Activated naive CD4-positive, alpha-beta T cell treated with anti-CD3 and anti-CD28 coated beads, Interleukin-2, amount 50 U/mL, for 72 hours (primary cell): ENCODE measurements at places on chromosomes 7 and 10.

DNA sequence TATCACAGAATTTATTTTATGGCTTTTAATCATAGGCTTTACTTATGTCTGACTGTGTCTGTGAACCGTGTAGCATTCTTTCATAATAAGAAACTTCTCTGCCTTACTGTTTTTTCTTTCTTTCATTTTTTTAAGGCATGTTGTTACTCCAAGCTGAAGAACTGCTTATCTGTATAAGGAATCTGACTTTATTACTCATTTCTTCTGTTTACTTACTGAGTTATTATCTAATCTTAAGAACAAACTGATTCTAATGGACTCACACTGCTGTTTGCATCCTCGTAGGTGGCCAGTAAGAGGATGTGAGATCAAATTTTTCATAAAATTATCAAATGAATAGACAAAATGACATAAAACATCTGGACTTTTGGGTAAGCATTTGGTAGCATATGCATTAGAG is 54.7 kb upstream of the DNAJC1 start:
- DNase-seq, result no peak

DNA sequence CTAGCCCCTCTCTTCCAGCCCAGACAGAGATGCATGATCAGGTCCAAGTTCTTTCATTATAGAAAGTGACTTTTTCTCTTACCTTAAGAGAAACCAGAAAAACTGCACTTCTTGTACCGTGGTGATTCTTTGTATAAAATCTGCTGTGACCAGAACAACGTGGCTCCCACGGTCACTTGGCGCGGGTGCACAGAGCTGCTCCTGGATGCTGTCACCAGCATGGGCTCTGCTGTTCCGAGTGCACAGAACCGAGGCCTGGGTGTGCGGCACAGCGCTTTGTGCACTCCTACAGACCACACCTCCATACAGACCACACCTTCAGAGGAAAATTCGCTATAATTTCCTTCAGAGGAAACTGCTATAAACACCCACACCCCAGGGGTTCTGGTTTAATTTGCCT is 26.0 kb downstream of the VIPR2 start:
- no peak for DNase-seq

DNA sequence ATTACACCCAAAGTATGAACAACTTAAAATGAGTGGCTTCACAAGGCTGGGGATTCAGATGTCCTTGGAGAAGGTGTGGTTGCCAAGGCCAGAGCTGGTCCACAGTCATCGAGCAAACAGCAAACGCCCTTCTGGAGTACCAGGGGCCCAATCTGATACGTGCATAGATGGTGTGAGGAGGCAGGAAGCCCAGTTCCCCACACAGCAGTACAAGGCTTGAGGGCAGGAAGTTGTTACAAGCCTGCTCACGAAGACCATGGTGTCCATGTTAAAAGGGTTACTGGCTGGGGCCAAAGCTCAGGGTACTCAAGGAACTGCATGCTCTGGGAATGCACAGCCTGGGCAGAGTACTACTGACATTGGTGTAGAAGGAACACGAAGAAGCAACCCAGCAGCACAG is 4.6 kb upstream of the ANKRD26 start:
- DNase-seq, result no peak

GRCh38 chr10:70528741-70529362 is 50.3 kb downstream of the PALD1 start:
- DNase-seq, result no peak

DNA sequence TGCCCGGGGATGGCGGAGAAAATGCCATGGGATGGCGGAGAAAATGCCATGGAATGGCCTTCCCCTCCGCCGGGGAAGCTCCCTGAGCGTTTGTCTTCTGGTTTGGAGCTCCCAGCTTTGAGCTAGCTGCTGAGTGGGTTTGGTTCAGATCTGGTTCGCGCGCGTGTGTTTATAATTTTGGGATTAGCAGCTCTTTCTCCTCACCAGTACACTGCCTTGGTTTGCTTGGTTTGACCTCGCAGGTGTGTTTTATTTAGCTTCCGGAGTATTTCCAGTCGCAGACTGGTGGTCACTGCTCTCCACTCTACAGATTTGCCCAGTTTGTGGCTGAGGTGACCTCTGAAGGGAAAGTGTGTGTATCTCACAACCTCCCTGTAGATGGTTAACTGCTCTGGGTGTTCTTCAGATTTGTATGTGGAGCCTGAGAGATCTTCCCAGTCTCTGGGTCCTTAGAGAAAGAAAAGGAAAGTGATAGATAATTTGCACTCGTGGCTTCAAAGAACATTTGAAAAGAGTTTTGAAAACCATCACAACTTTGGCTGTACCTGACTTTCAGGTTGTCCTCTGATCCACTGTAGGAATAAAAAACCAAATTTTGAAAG is 597 bp downstream of the ZNF277 start:
- DNase-seq, result no peak

- peak; percentile 28 for DNase-seq
Observed at GRCh38 chr10:43683451-43684291, 35.0 kb upstream of the ZNF32 start.

DNA sequence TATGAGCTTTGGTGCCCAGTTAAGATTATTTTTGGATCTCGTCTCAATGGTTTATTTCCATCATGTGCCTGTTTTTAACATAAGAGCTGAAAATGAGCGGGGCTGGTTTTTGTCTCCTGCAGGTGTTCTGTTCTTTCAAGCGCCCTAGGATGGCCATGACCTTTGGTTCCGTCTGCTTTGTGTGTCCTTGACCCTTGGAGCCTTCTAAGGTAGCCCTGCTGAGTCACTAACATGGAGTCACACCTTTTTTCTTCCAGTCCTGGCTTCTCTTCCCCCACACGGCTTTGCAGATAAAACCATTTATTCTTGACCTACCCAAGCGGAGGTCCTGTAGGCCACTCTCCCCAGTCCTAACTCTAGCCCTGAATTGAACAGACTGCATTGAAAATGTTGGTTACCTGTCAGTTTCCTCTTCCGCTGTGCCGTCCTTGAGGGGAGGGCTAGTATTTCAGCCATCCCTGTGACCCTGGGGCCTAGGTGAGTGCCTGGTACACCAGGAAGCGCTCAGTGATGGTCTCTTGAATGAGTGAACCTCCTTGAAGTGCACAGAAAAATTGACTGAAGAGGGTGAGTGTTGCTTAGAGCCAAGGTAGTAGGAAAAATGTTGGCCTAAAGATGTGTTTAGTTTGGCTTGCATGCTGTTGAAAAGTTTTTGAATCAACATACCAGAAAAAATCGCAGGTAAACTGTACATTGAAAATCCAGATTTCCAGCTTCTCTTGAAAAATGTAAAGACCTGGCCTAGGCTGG is 48.0 kb downstream of the CAMK1D start:
- DNase-seq, result no peak

- DNase-seq, result no peak
Observed at GRCh38 chr10:69844698-69845097, 43.0 kb downstream of the COL13A1 start.

DNA sequence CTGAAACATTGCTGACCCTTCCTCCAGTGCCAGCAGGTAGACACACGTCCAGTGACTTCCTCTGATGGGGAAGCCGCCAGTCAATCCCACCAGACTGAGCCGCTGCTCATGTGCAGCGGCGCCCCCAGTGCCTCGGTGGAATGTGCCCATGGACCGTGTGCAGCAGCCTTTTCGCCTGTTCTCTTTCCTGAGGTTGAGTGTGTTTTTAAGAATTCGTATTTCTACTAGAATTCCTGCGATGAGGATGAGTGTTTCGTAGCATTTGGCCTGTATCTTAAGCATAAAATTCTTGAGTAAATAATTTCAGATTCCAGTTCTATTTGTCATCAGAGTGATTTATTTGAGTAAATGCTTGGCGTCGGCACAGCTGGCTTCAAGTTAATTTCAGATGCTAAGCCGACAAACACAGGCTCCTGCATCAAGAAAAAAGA is 35.4 kb downstream of the BNIP3 start:
- DNase-seq, result no peak

- no peak for DNase-seq
Observed at GRCh38 chr7:6718124-6718523, 11.4 kb upstream of the ZNF12 start.

DNA sequence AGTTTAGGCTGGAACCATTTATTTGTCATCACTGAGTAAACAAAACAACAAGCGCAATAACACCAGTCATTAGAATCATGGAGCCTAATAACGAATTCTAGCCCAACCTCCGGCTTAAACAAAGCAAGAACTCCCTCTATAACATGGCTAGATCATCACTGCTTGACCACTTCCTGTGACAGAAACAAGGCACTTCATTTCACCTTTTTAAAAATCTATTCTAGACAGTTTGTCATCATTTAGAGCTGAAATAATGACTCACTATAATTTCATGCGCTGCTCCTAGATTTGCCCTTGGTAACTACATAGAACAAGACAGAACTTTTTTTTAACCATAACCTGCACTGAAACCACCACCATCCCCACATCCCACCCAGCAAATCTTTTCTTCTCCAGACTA is 81.3 kb downstream of the OSBPL3 start:
- DNase-seq, result no peak

GRCh38 chr10:69742928-69743602 is 58.6 kb upstream of the COL13A1 start:
- DNase-seq, result peak; percentile 36

DNA sequence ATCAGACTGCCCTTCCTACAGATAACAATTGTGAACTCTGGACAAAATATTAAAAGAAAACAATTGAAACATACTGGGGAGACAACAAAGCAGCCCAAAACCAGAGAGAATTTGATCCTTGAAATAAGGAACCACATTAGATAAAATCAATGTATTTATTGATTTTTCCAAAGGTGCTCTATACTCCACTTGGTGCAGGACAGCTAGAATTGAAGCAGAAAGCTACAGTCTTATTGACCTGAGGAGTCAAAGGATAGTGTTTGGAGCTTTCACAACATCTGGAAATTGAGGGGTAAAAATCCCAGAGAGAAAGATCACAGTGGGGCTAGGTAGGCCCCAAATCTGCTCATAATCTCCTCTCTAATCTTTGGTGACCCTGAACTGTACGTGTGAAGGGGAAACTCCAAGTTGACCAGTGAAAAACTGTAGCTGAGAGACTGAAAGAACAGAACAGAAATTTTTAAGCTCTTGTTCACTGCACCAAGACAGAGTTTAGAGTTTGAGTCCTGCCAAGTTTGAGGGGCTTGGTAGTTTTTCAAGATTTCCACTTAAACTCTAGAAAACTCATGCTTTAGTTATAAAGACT is 70.2 kb downstream of the SAMD9 start:
- DNase-seq, result no peak

GRCh38 chr7:151134743-151135524 is 32.6 kb downstream of the GBX1 start:
- no peak for DNase-seq

DNA sequence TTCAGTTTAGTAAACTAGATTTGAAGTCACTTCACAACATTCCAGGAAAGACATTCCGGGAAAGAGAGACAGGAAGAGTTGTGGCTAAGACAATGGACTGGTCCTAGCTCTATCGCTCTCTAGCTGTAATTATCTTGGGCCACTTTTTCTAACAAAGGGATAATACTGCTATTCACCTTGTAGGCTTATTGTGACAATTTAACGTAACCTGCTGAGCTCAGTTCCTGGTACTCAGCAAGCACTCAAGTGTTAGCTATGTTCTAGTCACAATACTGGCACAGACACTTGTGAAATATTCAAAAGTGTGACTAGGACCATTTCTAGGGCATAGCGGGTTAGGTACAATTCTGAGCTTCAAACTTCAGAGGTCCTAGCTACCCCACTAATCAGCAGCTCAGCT is 12.0 kb upstream of the NRCAM start:
- no peak for DNase-seq

DNA sequence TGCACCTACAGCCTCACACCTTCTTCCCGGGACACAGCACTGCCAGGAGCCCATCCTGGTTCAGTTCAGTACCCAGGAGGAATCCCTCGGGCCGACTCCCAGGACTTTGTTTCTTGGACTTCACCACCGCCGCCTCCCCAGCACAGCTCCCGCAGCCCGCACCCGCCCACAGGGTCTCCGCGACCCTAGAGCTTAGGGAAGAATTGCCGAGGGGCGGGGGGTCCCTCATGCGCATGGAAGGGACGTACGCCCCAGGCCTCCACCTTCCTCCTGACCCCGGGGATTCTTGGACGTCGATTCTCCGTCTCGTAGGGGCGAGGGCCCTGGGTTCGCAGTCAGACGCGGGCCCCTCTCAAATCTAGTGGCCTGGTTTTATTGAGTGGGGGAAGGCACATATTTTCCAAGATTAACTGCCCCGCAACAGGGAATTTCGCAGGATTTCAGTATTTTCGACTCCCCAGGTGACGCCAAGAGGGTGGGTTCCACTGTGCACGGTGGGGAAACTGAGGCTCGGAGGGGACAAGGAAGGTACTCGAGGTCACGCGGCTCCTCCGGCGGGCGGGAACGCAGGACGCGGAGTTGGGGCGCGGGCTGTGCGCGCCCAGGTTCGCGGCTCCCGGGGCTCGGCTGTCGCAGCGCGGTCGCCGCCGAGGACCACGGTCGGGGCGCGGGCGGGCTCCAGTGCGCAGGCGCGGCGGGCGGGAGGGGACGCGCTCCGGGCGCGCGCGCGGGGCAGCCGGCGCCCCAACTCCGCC is at the start of gene ADCY1:
TSS of gene ADCY1 (plus strand) at position 708 of the 755 bp plus-strand sequence. CDS start 176 bp downstream, outside the sequence.
- DNase-seq, result no peak

DNA sequence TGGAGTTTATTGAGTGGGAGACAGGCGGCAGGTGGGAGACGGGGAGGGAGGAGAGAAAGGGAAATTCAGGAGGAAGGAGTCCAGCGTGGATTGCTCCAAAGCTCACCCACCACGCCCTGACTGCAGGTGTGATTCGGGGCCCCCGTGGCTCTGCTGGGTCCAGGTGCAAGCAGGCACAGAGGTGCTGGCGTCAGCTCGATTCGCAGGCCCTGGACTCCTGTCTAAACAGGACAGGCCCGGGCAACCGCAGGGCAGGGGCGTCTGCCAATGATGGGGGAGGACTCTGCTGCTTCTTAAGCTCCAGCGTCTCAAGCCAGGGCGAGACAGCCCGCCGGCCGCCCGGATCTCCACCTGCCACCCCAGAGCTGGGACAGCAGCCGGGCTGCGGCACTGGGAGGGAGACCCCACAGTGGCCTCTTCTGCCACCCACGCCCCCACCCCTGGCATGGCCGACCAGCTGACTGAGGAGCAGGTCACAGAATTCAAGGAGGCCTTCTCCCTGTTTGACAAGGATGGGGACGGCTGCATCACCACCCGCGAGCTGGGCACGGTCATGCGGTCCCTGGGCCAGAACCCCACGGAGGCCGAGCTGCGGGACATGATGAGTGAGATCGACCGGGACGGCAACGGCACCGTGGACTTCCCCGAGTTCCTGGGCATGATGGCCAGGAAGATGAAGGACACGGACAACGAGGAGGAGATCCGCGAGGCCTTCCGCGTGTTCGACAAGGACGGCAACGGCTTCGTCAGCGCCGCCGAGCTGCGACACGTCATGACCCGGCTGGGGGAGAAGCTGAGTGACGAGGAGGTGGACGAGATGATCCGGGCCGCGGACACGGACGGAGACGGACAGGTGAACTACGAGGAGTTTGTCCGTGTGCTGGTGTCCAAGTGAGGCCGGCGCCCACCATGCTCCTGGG is at the start of gene CALML3:
TSS of gene CALML3 (plus strand) at position 321 of the 920 bp plus-strand sequence. CDS start at position 446, 125 bp downstream.
- peak; percentile 51 for DNase-seq

- peak; percentile 77 for DNase-seq
Observed at GRCh38 chr10:62048919-62049623, 147.6 kb downstream of the ARID5B start.

- DNase-seq, result no peak
Observed at GRCh38 chr7:44955733-44956132, 23.1 kb downstream of the MYO1G start.
